ENCODE measurements at places on chromosomes 2 and 18.

GRCh38 chr2:195646424-195646823, 10.6 kb upstream of the SLC39A10 start:
- no peak for DNase-seq

GRCh38 chr2:191012845-191013681, 908 bp downstream of the STAT1 start:
- no peak for DNase-seq

- DNase-seq: peak; percentile 21
These were observed 27.3 kb downstream of the SFXN5 start for GRCh38 chr2:73043929-73044832.

DNA sequence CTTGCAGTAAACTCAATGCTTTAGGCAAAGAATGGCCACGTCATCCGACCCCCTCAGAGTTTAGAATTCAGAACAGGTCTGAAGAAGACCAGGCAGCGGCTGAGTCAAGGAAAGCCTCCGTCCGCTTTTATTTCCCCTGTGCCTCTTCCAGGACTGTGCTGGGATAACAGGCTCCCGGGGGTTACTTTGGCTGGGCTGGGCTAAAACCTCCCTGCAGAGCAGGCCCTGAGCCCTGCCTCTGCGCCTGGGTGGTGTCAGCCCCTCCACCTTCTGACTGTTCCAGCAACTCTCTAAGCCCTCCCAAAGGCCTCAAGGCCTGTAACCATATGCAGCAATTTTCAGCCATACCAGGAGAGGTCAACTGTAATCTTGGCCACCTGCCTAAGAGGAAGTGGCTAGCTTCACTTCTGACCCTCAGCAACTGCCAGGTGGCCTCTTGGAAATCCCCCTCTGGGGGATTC, 166.5 kb downstream of the RPIA start:
- no peak for DNase-seq

GRCh38 chr2:119290859-119291587, 67.4 kb downstream of the STEAP3 start:
- DNase-seq: no peak

Data from naive thymus-derived CD8-positive, alpha-beta T cell (primary cell).